ENCODE measurements at places on chromosomes 6 and 20. TPM values are rescaled to one million over a fixed set of nuclear protein-coding genes. Genes with fewer than 3 reads are reported as not detected.

DNA sequence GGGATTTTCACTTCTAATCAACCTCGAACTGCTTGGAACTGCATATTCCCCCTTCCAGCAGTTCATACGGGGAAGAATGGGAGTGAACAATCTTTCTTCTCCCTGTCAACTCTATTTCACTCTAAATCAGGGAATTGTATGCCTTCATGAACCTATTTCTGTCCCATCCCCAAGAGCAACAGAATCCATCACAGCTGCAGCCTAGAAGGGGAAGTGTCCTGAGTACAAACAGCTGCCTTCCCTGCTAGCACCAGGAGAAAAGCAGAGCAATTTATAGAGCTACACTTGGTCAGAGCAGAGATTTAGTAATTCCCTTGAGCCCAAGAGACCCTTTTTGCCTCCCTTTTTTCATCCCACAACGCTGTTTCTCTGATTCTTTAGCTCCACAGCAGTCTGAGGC is 208.4 kb downstream of the ADGRG6 start:
- H3K4me3 ChIP-seq: no peak overlapping the region
- no peaks in the 10 kb centered on the region for H3K4me1 ChIP-seq
- H3K27ac ChIP-seq: no peak overlapping the region
- no peaks in the 10 kb centered on the region for H3K36me3 ChIP-seq
- H3K27me3 ChIP-seq: no peaks in the 10 kb centered on the region
- DNase-seq: no peak

Gene ULBP1
- 2.8 TPM for total RNA-seq

Gene ABHD16B
- not detected for total RNA-seq

Gene GHRH
- total RNA-seq: not detected

Measured in PC-9 (cell line).